Sciatic nerve (tissue), 2 donors: ENCODE measurements at places on chromosomes 11 and 22.

GRCh38 chr11:100769617-100770016 is 82.5 kb downstream of the ARHGAP42 start:
- DNase-seq, result no peak

GRCh38 chr11:17392872-17393271 is 4.4 kb upstream of the KCNJ11 start:
- no peak for DNase-seq

DNA sequence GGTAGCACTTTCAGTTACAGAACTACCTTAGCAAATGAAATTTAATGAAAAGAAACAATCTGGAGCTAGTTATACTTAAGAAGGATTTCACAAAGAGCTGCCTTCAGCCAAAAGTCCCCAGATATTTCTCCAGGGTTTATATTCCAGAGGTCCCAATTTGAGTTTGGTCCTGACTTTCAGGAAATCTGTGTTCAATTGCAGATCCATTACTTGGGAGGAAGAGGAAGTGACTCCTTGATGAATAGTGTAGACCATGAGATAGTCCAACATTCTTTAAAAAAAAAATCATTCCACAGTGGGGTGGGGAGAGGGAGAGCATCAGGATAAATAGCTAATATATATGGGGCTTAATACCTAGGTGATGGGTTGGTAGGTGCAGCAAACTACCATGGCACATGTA is 117.6 kb upstream of the ARHGAP20 start:
- no peak for DNase-seq

GRCh38 chr22:37282385-37282677 is at the start of gene CYTH4:
TSS of gene CYTH4 (plus strand) at chr22:37282508. CDS start at chr22:37282570, 62 bp downstream.
- DNase-seq, result no peak

DNA sequence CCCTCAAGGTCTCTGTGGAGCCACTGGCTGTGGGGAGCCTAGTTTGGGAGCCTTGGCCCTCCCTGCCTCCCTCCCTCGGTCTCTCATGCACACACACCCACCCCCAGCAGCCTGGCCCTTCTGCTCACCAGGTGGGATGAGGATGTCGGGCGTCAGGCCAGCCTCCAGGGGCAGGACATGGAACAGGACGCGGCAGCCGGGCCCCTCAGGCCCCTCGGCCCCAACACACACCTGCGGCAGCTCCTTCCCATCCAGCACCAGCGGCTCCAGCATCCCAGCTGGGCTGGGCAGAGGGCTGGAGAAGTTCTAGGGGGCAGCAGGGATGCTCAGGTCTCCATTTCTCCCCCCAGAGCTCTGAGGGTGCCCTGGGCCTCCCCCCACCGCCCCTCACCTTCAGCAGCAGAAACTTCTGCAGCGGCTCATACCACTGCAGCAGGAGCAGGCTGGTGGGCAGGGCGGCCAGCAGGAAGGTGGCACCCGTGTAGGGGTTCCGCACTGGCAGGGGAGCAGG is 11.2 kb downstream of the MAP4K2 start:
- DNase-seq, result peak; percentile 45

- no peak for DNase-seq
These were observed 36.9 kb upstream of the WT1 start for GRCh38 chr11:32472226-32472625.

DNA sequence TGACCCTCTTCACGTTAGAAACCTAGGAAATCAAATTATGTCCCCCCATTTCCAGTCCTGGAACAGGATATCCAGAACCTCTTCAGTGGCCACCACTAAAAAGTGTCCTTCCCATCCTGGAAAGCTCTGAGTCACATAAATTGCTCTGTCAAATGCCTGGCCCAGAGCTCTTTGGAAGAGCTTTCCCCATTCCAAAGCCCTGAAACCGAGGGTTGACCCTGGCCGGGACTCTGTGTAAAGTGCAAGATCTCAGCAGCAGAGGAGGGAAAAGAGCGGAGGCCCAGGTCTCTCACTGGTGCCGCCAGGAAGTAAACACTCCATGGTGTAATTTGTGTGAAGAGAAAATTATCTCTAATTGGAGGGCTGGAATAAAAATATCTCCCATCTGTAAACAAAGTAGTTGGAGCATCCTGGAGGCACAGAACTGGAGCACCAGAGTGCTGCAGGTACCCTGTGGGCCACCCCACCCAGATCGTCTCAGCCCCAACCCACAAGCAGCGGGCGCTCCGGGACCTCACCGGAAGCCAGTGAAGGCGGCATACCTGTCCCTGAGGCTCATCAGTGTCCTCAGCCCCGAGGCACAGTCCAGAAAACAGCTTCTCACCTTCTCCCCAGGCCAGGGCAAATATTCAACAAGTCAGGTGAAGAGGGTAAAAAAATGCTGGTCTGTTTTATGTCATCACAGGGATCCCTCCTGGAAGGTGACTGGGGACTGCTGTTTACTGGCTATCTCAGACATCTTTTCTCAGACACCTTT is 4.7 kb upstream of the JAM3 start:
- DNase-seq, result no peak
